AG08395 (cell line): ENCODE measurements at places on chromosomes 16 and 17.

- DNase-seq, result no peak
Measured at GRCh38 chr17:266701-267667, 85.5 kb upstream of the DOC2B start.

DNA sequence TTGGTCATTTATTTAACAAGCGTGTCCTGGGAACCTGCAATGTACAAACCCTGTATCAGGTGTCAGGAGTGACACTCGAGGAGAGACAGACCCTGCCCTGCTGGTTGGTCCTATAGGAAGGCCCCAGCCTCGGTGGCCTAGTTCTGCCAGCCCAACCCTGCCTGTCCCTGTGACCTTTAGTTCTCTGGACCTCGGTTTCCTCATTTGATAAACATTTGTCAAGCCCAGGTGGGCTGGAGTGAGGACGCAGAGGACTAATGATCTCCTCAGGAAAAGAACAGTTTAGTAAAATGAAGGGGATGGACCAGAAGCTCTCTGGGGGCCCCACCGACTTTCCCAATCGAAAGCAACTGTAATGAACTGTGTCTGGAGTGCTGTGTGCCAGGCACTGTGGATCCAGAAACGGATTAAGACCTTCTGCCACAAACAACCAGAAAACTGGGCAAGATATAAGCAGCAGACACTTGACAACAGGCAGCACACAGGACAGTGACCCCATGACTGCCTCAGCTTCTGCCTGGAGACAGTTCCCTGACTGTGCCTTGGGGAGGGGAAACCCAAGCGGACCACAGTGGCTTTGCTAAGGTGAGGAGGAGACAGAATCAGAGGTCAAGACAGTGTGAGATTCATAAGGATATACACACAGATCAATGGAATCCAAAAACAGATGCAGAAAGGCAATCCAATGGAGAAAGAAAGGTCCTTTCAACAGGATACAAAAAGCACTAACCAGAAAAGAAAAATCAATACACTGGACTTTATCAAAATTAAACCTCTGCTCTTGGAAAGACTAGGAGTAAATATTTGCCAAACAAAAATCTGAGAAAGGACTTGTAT is 8.8 kb downstream of the PRCD start:
- no peak for DNase-seq

- no peak for DNase-seq
Measured at GRCh38 chr16:82421851-82422250, 204.9 kb upstream of the CDH13 start.

DNA sequence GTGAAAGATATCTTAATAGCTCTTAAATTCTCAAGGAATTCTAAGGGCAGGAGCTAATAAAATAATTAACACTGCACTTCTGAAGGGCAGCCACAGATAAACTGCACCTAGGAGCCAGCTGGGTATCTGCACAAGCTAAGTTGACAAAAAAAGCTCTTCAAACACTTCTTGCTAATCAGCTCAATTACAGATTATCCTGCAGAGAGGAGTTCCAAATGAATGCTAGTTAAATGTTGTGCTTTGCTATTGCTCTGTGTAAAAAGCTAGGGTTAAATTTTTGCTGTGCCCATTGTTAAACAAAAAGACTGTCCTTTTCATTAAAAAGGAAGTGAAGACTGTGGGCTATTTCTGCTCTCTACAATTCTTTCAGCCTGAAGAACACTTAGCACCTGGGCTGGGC is 158.5 kb upstream of the SHISA6 start:
- no peak for DNase-seq

DNA sequence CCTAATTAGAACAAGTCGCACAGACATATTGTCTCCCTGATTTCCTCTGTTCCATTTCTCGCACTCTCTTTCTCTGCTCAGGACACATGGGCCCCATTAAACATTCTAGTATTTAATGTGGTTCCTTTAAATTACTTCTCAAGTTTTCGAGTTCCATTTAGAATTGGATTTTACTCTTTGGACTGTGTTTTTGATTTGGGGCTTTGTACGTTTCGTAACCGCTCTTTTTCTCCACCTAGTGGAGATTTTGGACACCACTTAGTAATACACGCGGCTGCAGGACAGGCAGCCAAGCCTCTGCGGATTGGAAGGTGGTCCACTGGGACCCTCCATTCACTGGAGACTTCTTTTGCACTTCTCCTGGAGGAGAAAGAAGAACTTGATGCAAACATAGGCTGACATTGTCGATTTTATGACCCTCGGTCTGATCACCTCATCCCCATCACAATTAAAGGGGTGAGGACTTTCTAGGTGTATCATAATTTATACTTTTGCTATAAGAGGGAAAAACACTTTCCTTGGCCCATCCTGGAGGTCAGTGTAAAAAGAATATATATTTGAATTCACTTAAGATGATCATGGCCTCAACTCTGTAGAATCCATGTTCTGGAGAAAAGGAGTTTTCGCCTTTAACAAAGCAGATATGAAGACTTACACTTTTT is 85.7 kb downstream of the NOG start:
- peak; percentile 62 for DNase-seq

DNA sequence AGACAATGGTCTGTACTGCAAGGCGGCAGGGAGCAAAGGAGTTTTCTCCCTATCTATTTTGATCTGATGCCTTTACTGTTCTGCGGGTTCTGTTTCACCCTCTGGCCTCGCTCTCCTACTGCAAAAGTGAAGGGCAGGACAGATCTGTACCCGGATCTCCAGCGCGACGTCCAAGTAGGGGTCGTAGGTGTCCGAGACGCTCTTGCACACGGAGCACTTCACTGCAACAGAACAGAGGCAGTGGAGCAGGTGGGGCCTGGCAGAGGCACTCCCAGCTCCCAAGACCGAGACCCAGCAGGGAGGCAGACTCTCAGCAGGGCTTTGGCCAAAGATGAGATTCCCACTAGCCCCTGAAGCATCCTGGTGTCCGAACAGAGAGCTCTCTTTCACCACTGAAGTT is 19.8 kb downstream of the USP36 start:
- no peak for DNase-seq

GRCh38 chr16:69831212-69832123 is 69.3 kb downstream of the WWP2 start:
- DNase-seq, result peak; percentile 46

GRCh38 chr17:77054936-77055335 is 85.8 kb upstream of the SEC14L1 start:
- DNase-seq, result no peak
